ENCODE measurements at places on chromosomes 2 and 18. TPM values are rescaled to one million over a fixed set of nuclear protein-coding genes. Genes with fewer than 3 reads are reported as not detected.

SRD5A2 gene
- total RNA-seq, result not detected

NT5DC4 gene
- not detected for total RNA-seq

- H3K4me1 ChIP-seq, result no peaks in the 10 kb centered on the region
- no peak for DNase-seq
- H3K4me3 ChIP-seq, result no peak overlapping the region
- no peaks in the 10 kb centered on the region for H3K27me3 ChIP-seq
These were observed 251.5 kb upstream of the NXPH2 start for GRCh38 chr2:139031722-139032121.

GRCh38 chr18:63137999-63138435 lies 181.6 kb downstream of the BCL2 start:
- peak overlapping the region; percentile 72 for H3K4me3 ChIP-seq
- peaks cover 46% of the 10 kb centered on the region for H3K4me1 ChIP-seq
- H3K27ac ChIP-seq, result peak overlapping the region; percentile 83
- H3K27me3 ChIP-seq, result no peaks in the 10 kb centered on the region

DNA sequence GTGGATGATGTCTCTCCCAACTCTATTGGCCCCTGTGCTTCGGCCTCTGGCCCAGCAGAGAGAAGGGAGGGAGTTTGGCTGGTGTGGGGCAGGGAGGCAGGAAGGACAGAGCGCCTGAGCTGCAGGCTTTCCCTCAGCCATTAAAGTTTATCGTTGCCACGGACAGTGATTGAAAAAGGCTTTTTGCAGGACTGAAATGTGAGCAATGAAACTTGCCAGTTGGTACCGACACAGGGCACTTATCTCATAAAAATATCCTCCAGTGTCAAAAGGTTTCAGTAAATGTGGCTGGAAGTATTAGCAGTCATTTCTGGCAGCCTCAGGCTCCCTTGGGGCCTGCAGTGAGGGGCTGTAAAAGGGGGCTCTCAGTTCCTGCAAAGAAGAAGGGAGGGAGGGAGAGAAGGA lies 169.2 kb downstream of the GLI2 start:
- no peaks in the 10 kb centered on the region for H3K4me1 ChIP-seq
- H3K4me3 ChIP-seq, result no peak overlapping the region
- H3K27me3 ChIP-seq, result no peaks in the 10 kb centered on the region
- no peak for DNase-seq
- H3K27ac ChIP-seq, result no peak overlapping the region
- H3K36me3 ChIP-seq, result no peaks in the 10 kb centered on the region

GRCh38 chr18:75696391-75696790 lies 268.9 kb upstream of the SMIM21 start:
- no peaks in the 10 kb centered on the region for H3K27me3 ChIP-seq
- no peak overlapping the region for H3K27ac ChIP-seq
- no peak for DNase-seq
- H3K36me3 ChIP-seq, result no peaks in the 10 kb centered on the region

PIEZO2 gene
- not detected for total RNA-seq

MYO1B gene
- total RNA-seq, result 7.0 TPM

- no peak overlapping the region for H3K27ac ChIP-seq
- peaks cover 25% of the 10 kb centered on the region for H3K4me1 ChIP-seq
- H3K27me3 ChIP-seq, result no peaks in the 10 kb centered on the region
- H3K36me3 ChIP-seq, result peaks cover 46% of the 10 kb centered on the region
These were observed 18.4 kb downstream of the MXD1 start for GRCh38 chr2:69933254-69933828.

- peaks cover 45% of the 10 kb centered on the region for H3K36me3 ChIP-seq
- no peak for DNase-seq
- H3K27me3 ChIP-seq, result peaks cover under 1% of the 10 kb centered on the region
- peak overlapping the region; percentile 96 for H3K27ac ChIP-seq
- peak overlapping the region; percentile 97 for H3K4me3 ChIP-seq
- peaks cover 52% of the 10 kb centered on the region for H3K4me1 ChIP-seq
These were observed 1.4 kb downstream of the ARL4C start for GRCh38 chr2:234495251-234496054.

DNA sequence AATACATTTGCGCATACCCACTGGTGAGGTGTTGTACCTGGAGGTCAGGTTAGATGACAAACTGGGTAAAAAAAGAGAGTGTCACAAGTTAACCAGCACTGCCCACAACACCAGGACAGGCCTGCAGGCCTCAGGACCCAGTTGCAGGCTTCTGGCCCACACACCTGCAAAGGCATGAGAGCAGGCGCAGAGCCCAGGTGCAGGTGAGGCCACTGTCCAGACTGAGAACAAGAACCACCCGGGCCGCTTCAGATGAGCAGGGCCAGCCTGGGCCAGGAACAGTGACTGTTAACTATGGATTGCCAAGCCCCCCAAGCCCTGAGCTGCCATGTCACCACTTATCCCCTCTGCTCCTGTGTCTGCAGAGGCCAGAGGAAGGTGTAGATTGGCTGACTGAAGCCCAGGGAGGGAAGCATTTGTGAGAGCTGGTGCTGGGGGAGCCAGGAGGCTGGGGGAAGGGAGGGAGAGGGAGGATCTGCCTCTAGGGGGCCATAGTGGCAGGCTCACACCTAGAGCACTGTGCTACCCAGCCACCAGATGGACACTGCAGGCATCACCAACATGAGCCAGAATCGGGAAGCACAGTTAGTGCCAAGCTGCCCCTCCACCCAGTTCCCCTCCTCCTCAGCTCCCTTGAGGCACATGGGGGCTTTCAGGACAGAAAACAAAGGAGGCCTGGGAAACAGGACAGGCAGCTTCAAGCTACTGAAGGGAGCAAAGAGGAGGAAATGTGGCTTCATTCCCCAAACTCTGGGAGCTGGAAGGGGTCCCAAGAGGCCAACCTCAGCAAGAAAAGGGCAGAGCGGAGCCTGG lies 35.4 kb downstream of the SFXN5 start:
- H3K36me3 ChIP-seq, result no peaks in the 10 kb centered on the region
- H3K4me3 ChIP-seq, result no peak overlapping the region
- no peaks in the 10 kb centered on the region for H3K27me3 ChIP-seq
- no peak overlapping the region for H3K27ac ChIP-seq
- no peaks in the 10 kb centered on the region for H3K4me1 ChIP-seq

MAP3K19 gene
- not detected for total RNA-seq

DNA sequence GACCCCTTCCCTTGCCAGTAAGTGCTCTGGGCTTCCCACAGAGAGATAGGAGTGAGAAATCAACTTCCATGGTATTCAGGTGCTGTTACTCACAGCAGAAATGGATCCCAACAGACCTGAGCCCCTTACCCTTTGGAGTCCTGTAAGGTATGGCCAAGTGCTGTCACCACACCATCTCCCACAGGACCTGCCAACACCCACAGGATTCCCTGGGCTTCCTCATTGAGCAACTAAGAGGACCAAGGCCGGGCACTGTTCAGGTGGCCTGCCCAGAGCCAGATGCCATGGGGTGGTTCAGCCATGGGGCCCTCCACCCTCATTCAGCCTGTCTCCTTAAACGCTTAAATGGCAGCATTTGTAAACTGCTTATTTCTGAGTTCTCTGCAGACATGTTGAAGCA lies 166.2 kb downstream of the TRIM43 start:
- H3K27ac ChIP-seq, result no peak overlapping the region
- no peaks in the 10 kb centered on the region for H3K27me3 ChIP-seq
- no peaks in the 10 kb centered on the region for H3K4me1 ChIP-seq
- H3K4me3 ChIP-seq, result no peak overlapping the region
- no peak for DNase-seq
- no peaks in the 10 kb centered on the region for H3K36me3 ChIP-seq

DNA sequence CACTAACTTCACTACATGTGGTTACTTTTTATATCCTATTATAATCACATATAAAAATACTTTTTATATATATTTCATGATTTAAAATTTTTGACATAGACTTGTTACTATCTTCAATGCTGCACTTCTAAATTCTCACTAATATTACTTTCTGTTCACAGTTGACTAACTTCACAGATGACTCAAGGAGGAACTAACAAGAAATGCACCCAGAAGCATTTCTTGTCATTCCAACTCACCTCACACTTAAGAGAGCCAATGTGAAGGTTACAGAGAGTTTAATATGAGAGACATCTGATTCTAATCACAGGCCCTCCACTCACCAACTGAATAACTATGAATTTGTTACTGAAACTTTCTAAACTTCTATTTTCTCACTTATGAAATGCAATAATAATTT lies 399.8 kb upstream of the SLC8A1 start:
- no peak overlapping the region for H3K4me3 ChIP-seq
- no peaks in the 10 kb centered on the region for H3K4me1 ChIP-seq
- H3K27ac ChIP-seq, result no peak overlapping the region
- no peaks in the 10 kb centered on the region for H3K27me3 ChIP-seq
- no peak for DNase-seq

- no peak overlapping the region for H3K4me3 ChIP-seq
- H3K4me1 ChIP-seq, result no peaks in the 10 kb centered on the region
- no peak for DNase-seq
- H3K36me3 ChIP-seq, result no peaks in the 10 kb centered on the region
- no peak overlapping the region for H3K27ac ChIP-seq
These were observed 74.9 kb upstream of the ARL4C start for GRCh38 chr2:234571620-234572407.

TXNDC2 gene
- total RNA-seq, result 0.39 TPM

DNA sequence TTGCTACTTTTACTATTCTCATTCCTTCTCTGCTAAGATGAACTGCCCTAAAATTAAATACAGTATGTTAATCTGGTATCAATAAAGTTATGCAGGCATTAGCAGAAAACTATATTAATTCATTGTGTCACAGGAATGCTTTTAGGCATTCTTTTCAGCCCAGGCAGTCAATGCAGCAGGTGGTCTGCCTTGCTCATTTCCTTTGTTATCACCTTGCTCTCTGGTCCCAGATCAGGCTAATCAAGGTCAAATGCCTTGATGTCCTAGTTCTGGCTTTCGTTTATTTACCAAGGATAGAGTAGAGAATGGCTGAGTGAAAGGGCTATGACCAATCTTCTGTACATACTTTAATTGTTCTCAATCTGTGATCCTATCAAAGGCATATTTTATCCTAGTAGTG lies 1023.6 kb downstream of the TMEM182 start:
- no peak for DNase-seq
- no peaks in the 10 kb centered on the region for H3K36me3 ChIP-seq
- H3K4me3 ChIP-seq, result no peak overlapping the region
- no peaks in the 10 kb centered on the region for H3K27me3 ChIP-seq
- H3K4me1 ChIP-seq, result no peaks in the 10 kb centered on the region

DNA sequence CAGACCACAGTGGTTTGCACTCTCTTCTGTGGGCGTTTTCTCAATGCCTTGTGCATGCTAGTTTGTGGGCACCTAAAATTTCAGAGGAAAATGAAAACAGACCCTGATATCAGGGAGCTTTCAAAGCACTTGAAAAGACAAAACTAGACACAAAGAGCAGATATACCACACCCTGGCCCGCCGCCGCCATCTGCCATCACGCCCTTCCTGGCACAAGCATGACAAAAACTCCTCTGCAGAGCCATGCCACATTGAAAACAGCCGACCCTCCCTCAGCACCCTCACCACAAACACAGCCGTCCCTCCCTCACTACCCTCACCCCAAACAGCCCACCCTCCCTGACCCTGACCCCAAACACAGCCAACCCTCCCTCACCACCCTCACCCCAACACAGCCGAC lies 84.8 kb upstream of the RAB6C start:
- no peaks in the 10 kb centered on the region for H3K36me3 ChIP-seq
- H3K27me3 ChIP-seq, result no peaks in the 10 kb centered on the region
- H3K4me3 ChIP-seq, result no peak overlapping the region
- H3K4me1 ChIP-seq, result no peaks in the 10 kb centered on the region

SDC1 gene
- total RNA-seq, result 0.62 TPM

- H3K27me3 ChIP-seq, result peaks cover 11% of the 10 kb centered on the region
- peaks cover 2% of the 10 kb centered on the region for H3K4me1 ChIP-seq
- no peak overlapping the region for H3K4me3 ChIP-seq
- no peak overlapping the region for H3K27ac ChIP-seq
- no peaks in the 10 kb centered on the region for H3K36me3 ChIP-seq
- no peak for DNase-seq
These were observed 102.7 kb downstream of the OSBPL6 start for GRCh38 chr2:178297091-178297411.

LBH gene
- total RNA-seq, result 61.1 TPM

- no peaks in the 10 kb centered on the region for H3K27me3 ChIP-seq
- H3K36me3 ChIP-seq, result no peaks in the 10 kb centered on the region
- H3K4me3 ChIP-seq, result no peak overlapping the region
- no peaks in the 10 kb centered on the region for H3K4me1 ChIP-seq
- no peak for DNase-seq
- H3K27ac ChIP-seq, result no peak overlapping the region
These were observed 162.4 kb downstream of the CELF4 start for GRCh38 chr18:37403100-37403781.

DNA sequence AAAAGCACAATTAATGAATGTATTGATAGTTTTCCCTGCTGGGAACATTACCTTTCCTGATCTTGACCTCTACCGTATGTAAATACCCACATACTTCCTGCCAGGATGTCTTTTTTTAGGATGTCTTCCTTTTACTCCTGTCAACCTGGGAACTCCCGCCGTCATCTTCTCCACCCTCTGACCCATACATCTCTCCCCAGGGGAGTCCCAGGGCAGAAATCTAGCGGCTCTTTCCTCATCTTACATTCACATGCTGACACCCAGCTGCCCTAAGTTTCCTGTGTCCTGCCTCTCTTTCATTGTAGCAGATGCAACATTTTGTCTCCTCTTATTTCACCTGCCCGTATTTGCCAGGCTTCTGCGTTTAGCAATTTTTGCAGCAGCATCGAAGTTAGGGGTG lies 107.8 kb downstream of the CRIM1 start:
- no peak for DNase-seq
- peaks cover 1% of the 10 kb centered on the region for H3K4me1 ChIP-seq
- no peaks in the 10 kb centered on the region for H3K36me3 ChIP-seq
- H3K27ac ChIP-seq, result no peak overlapping the region
- H3K4me3 ChIP-seq, result no peak overlapping the region

DNA sequence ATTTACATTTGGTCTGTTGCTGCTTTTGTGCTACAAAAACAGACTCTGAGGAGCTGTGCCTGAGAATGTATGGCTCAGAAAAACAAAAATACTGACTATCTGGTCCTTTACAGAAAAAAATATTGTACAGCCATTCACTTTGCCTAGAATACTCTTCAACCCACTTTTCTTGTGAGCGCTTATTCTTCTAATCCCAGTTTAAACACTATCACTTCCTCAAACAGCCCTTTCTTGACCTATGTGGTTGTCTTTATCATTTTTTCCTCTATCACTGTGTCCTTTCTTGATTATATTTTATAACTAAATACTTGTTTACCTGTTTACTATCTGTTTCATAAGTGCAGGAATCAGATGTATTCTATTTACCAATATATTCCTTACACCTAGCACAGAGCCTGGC lies 33.5 kb downstream of the CUL3 start:
- no peak overlapping the region for H3K27ac ChIP-seq
- H3K36me3 ChIP-seq, result peaks cover 53% of the 10 kb centered on the region
- H3K27me3 ChIP-seq, result no peaks in the 10 kb centered on the region
- peaks cover 33% of the 10 kb centered on the region for H3K4me1 ChIP-seq
- no peak overlapping the region for H3K4me3 ChIP-seq

IL36G gene
- total RNA-seq, result not detected

Measured in activated T-helper 2 cell treated with anti-CD3 and anti-CD28 coated beads, Interferon-gamma antibody, Interleukin-2, Interleukin-4, amounts not matched to agents 10 μg/mL and 5 μg/mL and 100 μg/mL, durations not matched to agents 14 hours and 24 hours and 36 hours (primary cell).